Right renal cortex interstitium (tissue), 3 donors: ENCODE measurements at places on chromosomes 16 and 17.

DNA sequence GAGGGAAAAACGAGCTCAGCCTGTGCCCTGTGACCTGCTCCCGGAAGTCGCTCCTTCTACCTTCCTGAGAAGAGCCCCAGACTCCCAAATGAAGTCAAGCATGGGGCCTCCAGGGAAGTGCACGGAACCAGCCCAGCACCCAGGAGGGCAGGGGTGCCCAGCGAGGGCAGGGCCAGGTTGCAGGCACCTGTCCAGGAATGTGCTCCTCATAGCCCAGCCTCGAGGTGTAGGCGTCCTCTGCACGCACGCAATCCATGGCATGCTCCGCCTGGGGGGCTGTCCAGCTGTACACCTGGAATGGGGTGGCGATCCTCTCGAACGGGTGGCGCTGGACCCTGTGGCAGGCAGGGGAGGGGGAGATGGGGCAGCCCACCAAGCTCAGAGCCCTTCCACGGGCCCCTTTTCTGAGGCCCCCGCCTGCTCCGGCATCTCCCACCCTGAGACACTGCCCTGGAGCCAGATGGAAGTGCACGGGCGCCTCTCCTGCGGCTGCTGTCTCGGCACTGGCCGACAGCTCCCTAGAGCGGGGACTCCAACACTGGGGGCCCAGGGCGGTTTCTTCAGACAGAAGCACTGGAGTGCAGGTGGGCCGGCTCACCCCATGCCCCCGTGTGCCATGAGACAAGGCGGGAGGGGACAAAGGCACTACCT lies 10.9 kb downstream of the CLUH start:
- DNase-seq = no peak

DNA sequence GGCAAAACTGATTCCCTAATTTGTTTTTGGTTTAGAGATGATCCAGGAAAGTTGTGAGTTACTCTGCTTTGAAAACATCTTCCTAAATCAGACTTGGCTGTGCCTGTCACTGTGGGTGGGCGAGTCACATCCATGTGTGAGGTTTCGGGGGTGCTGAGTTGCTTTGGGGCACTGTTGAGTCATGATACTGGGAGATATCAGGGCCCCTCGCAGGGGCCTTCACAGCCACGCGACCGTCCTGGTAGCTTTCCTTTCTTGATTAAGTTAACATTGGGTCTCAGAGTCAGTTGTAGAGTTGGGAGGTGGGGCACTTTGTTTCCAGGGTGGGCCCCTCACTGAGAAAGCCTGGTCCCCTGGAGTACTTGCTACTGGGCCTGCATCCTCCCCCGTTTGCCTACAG lies 58.3 kb upstream of the LGALS9 start:
- DNase-seq = no peak

GRCh38 chr17:74041869-74042640 lies 161.4 kb upstream of the RPL38 start:
- DNase-seq = no peak

DNA sequence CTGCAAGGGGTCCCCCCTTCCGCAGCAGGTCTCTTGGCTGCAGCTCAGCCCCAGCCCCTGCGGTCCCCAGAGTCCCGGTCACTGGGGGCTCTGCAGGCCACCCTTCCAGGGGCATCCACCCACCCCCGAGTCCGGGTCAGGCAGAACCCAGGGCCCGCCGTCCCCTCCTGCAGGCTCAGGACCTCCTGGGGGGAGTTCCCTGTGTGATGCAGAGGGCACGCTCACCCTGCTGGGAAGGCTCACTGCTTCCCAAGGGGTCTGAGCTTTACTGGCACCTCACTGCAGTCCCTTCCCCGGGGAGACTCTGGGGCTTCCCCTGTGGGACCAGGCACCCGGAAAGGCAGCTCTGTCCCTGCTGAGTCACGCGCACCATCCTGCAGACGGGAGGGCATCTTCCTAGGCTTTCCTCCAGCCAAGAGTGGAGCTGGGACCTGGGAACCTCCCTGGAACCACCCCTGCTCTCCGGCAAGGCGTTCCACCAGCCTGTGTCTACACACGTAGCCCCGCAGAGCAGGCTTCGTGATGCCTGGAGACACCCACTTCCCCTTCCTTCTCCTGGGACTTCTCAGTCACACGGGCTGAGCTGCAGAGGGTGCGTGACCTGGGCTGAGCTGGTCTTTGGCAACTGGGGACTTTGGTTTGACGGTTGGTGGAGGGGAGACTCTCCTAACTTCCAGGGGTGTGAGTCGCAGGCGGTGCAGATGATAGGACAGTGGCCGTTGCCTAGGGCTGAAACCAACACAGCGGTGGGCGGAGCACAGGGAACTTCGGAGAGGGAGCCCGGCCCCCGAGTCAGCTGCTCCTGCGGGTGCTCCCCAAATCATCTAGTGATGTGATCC lies 23.4 kb downstream of the SLC25A10 start:
- no peak for DNase-seq

DNA sequence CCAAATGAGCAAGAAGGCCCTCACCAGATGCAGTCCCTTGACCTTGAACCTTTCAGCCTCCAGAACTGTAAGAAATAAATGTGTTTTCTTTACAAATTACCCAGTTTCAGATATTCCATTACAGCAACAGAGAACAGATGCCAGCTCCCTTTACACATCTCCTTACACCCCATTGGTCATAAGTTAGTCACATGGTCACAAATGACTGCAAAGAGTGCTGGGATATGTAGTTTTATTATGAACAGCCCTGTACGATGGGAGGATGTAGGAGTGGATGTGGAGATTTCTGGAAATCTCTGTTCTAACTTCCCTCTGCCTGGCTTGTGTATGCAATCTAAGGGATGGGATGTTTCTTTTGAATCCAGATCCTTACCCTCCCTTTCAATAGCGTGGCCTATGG lies 13.3 kb upstream of the RPL38 start:
- no peak for DNase-seq

- no peak for DNase-seq
Measured at GRCh38 chr17:55649957-55650597, 72.6 kb downstream of the TMEM100 start.

GRCh38 chr16:70746040-70746707 lies 54.8 kb downstream of the VAC14 start:
- DNase-seq = no peak

GRCh38 chr16:11094075-11094856 lies 149.9 kb downstream of the CLEC16A start:
- no peak for DNase-seq

- DNase-seq = no peak
Measured at GRCh38 chr17:19291646-19292376, 54.6 kb downstream of the EPN2 start.

DNA sequence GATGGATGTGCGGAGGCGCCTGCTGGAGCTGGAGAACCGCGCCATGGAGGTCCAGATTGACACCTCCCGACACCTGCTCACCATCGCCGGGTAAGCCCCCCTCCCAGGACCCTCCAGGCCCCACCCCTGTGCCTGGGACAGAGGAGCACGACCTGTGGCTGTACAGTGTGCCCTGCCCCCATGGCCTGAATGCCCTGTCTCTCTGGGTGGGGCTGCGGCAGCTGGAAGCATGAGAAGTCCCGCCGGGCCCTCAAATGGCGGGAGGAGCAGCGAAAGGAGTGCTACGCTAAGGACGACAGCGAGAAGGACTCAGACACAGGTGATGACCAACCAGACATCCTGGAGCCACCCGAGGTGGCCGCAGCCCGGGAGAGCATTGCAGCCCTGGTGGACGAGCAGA lies 11.2 kb downstream of the BTBD17 start:
- no peak for DNase-seq

DNA sequence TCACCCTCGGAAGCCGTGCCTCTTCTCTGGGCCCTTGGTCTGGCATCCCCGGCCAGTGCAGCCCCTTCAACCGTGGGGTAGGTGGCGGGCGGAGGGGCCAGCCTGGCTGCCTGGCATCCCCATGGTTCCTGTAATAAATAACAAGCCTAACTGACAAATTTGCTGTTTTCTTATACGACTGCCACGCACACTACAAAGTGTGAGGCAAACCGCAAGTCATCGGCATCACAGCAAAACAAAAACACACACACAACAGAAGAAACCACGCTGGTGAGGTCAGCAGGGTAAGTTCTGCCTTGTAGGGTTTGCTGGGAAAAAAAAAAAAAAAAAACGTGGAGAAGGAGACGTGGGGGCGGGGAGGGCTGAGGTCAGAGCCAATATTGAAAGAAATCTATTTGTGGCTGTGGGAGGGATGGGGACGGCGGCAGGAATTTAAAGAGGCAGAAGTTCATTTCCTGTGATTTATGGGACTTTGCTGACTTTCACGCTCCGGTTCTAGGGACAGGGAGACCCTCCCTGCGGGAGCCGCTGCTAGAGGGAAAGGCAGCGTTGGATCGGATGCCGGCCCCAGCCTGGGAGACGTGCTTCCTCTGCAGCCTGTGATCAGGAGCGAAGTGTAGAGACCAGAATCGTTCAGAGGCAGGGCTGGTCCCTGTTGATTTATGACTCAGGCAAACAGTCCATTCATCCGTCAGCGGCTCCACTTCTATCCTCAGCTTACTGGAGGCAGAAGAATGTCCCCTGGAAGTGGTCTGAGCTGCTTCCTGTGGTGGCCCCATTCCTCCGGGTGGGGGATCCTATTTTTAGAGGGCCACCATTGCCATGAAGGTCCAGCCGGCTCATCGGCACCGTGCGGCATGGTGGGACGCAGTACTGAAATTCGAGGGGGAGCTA lies 162.8 kb downstream of the FOXL1 start:
- DNase-seq = peak; percentile 66

- no peak for DNase-seq
Measured at GRCh38 chr17:64022611-64023063, 2.2 kb upstream of the ICAM2 start.

- DNase-seq = no peak
Measured at GRCh38 chr17:79210638-79211037, 136.0 kb downstream of the ENGASE start.

DNA sequence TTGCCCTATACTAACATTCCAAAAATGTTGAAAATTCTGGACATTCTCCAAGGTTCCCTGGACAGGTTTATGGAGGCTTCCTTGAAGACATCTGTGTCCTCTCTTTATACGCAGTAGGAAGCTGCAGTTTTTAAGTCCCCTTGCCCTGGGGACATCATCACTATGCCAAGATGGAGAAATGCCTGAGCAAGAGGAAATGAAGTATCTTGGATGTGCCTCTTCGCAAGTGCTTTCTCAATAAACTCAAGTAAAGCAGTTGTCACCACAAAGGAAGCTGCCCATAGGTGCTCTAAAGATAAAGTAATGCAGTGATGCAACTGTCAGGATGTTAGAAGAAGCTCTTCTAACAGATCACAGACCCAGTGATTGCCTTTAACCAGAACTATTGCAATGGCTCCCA lies 71.0 kb downstream of the CDYL2 start:
- no peak for DNase-seq

GRCh38 chr17:68587026-68587425 lies 14.1 kb downstream of the FAM20A start:
- DNase-seq = no peak

DNA sequence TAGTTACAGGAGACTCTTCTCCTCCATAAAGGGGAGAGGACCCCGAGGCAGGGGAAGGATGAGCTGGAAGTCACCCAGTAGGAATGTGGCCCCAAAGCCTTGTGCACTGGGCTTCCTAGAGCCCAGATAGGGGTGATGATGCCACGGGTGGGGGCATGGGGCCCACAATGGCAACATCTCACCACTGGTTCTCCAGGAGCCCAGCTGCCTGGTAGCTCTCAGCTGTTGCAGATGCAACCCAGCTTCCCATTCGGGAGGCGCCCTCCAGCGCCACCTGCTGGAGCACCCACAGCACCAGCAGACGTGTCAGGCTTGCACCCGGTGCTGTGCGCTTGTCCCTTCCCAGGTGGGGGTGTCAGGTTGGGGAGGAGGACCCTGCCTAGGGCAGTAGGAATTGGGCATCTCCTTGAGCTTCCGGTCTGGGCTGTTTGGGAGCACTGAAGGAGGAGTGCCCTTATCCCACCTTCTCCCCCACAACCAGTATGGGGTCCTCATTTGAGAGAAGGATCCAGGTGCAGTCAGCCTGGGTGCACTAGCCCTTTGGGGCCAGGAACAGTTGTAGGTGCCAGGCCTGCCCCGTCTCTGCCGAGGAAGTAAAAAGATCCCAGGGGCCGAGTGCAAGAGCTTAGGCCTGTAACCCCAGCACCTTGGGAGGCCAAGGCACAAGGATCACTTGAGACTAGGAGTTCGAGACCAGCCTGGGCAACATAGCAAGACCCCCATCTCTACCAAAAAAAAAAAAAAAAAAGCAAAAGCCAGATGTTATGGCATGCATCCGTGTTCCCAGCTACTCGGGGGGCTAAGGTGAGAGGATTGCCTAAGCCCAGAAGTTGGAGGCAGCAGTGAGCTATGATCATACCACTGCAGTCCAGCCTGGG lies 14.4 kb downstream of the CDIPT start:
- no peak for DNase-seq

DNA sequence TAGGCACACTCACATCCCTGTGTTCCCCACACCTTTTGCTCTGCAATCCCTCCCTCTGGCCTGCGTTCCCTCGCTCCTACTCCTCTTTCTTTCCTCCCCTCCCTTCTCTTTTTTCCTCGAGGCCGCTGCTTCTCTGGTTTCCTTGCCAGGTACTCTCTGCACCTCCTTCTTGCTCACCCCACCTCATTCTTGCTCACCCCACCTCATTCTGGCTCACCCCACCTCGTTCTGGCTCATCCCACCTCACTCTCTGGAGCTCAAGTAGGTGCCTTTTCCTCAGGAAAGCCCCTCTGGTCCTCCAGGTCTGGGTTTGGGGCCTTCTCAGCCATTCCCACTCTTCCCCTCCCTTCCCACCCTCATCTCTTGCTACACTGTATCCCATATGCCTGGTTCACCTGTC lies 103.5 kb downstream of the PLCG2 start:
- no peak for DNase-seq

GRCh38 chr16:28623172-28623711 lies 13.4 kb upstream of the SULT1A1 start:
- DNase-seq = no peak

- peak; percentile 85 for DNase-seq
Measured at GRCh38 chr17:55660178-55660886, 62.3 kb downstream of the TMEM100 start.

DNA sequence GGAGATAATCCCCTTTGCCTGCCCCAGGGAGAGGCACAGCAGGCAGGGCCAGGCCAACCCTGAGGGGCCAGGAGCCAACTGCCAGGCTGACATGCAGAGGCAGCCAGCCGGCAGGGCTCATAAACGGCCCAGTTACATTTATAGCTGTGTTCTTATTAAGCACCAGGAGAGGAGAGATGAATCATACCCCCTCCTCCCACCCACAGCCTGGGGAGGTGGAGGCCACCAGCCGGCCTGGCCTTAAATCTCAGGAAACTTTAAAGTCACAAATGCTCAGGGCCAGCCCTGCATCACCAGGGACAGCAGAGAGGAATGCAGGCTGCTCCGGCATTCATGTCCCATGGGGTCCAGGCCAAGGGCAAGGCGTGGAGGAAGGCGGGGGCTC lies 177.2 kb downstream of the TMEM132E start:
- peak; percentile 43 for DNase-seq

GRCh38 chr16:88295671-88296436 lies 86.9 kb upstream of the ZNF469 start:
- DNase-seq = no peak
